AML-193 (cell line): ENCODE measurements at places on chromosomes 2 and 18.

DNA sequence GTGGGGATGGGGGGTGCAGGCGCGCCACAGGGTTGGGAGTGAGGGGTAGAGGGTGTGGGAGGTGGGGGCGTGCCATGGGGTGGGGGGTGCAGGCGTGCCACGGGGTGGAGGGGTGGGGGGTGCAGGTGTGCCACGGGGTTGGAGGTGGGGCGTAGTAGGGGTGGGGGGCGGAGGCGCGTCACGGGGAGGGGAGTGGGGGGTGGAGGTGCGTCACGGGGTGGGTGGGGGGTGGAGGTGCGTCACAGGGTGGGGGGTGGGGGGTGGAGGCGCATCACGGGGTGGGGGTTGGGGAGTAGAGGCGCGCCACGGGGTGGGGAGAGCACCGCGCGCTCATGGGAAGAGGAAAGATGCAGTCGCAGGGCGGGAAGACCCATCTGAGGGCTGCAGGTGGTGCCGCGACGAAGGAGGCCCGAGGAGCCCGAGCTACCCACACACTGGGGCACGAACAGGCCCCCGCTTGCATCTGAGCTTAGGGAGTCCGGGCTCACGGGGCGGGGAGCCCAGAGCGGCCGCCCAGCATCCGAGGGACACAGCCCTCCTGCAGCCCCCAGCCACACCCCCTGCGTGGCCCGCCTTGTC lies 37.5 kb downstream of the SNED1 start:
- DNase-seq = no peak

GRCh38 chr2:180753809-180754761 lies 226.3 kb upstream of the UBE2E3 start:
- DNase-seq = peak; percentile 14

- no peak for DNase-seq
Observed at GRCh38 chr18:23972453-23972852, 42.1 kb upstream of the TTC39C start.

DNA sequence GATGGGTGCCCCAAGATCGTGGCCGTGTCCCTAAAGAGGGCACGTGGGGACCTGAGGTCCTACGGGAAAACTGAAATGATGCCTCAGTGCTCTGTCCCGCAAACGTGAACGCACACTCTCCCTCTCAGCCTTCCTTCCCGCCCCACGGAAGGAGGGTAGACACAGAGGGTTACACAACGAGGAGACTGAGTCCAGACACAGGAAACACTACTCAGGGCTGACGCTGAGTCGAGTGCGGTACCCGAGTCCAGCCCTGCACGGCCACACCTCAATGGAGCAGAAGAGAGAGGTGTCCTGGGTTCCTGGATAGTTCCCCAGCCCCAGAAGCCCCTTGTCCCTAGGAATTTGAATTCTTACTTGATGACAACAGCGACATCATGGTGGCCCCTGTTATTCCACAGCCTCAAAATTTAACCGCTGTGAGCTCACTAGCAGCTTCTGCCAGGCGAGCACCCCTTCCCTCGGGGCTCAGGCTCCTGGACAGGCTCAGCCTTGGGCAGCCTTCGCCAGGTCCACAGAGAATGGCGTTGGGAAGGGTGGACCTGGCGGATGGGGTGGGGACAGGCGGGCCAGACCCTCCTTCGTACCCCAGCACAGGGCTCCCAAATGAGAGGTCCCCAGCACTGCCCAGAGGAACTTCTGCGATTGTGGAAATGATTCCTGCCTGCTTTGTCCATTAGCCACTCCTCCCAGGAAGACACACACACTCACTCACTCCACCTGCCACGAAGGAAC lies 980 bp upstream of the RNPEPL1 start:
- no peak for DNase-seq

DNA sequence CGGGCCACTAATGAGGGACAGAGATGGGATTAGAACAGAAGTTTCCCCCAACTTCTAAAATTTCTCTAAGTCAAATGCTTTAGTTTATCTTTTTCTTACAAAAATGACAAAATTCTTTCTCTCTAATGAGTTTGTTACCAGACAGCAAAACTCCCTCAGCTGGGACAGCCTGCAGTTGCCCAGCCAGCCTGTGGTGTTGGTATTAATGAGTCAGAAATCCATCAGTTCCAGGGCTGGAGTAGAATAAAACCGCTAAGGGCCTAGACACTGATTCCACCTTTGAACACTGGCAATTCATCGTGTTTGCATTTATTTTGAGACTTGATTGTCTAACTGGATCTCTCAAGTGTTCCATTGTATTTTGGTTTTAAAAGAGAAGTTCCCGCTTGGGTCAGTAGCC lies 38.3 kb upstream of the SMAD2 start:
- DNase-seq = no peak

DNA sequence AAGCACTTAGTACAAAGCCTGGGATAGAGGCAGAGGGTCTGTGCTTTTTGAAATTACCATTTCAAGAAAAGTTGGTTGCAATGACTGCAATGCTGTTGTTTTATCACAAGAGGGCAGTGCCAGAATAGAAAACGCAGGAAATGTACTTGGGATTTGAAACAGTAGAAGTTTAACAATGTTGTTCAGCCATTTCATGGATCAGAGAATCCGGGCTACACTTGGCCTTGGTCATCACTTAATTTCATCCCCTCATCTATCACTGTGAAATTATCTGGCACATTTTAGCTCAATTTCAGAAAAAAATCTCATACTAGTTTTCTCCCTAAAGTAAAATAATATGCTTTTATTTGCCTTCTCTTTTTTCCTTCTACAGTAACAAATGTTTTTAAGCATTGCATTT lies 70.8 kb downstream of the RAPGEF4 start:
- peak; percentile 45 for DNase-seq

GRCh38 chr18:29234751-29235150 lies 1057.8 kb upstream of the CDH2 start:
- no peak for DNase-seq

- DNase-seq = no peak
Observed at GRCh38 chr2:32212295-32212694, 46.6 kb downstream of the SLC30A6 start.

- DNase-seq = no peak
Observed at GRCh38 chr18:62282188-62282629, 42.9 kb upstream of the TNFRSF11A start.

- DNase-seq = no peak
Observed at GRCh38 chr2:172415865-172416183, 11.6 kb upstream of the ITGA6 start.

GRCh38 chr18:55988537-55988936 lies 400.5 kb upstream of the TCF4 start:
- DNase-seq = no peak

GRCh38 chr2:11647834-11648600 lies 22.0 kb downstream of the NTSR2 start:
- DNase-seq = no peak

DNA sequence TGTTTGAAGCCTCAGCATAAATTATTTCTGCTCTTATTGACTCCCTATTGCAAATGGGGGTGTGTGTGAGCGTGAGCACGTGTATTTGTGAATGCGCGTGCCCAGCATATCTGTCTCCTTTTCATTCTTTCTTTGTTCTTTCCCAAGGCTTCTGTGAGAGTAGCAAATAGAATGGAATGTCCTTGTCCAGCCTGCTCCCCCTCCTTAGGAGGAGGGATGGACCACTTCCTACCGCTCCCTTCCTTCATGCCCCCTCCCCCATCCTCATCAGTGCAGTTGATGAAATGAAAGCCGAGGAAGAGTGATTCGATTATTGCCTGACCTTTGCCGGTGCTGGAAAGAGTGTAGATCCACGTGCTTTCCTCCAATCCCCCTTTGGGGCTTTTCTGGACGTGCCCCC lies 102.0 kb downstream of the CPO start:
- no peak for DNase-seq

GRCh38 chr18:48669180-48669675 lies 130.4 kb downstream of the CTIF start:
- DNase-seq = no peak

DNA sequence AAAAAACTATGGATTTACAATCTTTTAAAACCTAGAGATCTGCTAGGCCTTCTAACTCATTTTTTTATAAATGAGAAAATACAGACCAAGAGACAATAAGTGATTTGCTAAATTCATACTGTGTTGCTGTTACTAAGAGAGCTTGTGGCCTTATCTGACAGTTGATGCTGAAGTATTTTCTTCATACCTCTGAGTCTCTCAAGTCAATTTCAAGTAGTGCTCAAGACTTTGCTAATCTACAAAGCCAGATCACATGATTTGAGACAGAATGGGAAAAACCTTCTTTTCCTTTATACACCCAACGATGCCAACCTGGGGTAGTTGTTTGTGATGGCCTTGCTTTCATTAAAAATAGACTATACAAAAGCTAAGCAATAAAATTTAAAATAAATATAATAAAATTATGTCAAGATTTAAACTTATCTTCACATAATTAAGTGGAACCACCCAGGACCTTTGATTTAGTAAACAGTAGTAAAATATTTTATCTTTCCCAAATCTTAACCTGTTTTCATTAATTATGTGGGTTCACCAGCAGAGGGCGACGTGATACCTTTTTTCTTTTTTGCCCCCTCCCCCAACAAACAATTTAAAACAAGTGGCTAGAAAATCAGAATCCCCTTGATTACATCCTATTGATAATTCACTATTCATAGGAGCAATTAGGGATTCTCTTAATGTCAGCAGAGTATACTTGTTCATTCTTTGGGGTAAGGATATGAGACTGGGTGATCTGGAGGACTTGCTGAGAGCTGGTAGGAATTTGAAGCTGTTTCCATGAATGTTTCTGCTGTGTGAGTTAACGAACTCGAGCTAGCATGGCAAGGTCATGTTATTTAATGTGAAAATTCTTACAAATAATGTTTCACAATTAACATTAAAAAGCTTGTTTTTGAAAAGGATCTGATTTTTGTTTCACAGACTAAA lies 49.6 kb upstream of the SLC5A7 start:
- DNase-seq = no peak

DNA sequence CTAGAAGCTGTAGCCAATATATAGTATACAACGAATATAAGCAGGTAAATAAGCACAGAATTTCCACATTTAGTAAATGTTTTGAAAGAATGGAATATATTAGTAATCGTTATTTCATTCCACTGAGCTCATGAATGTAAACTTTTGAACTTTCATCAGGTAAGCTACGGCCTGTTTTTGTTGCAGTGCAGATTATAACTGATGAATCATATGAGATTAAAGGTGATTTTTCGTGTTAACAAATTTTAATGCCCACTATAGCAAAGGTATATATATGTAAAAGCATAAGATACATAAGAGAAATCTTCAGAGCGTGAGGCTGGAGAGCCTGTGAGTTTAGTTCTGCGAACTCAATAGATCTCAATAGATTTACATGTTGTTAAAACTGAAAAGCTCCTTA lies 1.1 kb downstream of the SCYGR1 start:
- DNase-seq = no peak

GRCh38 chr2:181309586-181309985 lies 147.6 kb upstream of the ITGA4 start:
- DNase-seq = peak; percentile 37

- DNase-seq = no peak
Observed at GRCh38 chr2:55268288-55268906, 634 bp downstream of the MTIF2 start.

DNA sequence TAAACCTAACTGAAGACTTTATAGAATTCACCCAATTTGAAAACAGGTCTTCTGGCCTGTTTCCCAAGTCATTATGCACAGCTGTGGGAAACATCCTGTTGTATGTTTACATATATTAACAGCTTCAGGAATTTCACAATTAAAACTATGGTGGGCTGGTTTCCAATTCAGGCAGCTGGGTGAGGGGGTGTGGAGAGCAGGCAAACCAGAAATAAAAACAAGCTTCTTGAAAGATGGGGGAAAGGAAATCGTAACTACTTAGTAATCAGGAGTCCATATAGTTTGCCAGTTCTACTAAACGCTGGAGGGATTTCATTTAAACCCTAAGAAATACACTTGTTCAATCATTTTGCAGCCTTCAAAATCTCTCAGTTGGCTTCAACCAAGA lies 22.8 kb downstream of the ATP8B1 start:
- DNase-seq = no peak

DNA sequence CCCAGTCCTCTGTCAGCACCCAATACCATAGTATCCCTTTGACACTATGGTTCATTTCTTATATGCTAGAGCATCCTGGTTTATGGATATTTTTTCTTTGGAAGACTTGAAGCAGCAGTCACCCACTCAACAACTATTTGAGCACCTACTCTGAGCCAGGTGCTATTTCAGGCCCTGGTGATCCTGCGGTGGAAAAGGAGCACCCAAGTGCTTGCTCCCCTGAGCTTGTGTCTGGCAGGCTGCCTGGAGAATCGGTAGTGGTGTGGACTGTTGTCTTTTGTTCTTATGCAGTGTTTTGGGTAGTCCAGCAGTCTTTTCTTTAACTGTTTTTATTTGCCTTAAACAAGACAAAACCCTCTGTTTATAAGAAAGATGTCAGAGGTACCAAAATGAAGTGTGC lies 28.9 kb downstream of the NCK2 start:
- no peak for DNase-seq

DNA sequence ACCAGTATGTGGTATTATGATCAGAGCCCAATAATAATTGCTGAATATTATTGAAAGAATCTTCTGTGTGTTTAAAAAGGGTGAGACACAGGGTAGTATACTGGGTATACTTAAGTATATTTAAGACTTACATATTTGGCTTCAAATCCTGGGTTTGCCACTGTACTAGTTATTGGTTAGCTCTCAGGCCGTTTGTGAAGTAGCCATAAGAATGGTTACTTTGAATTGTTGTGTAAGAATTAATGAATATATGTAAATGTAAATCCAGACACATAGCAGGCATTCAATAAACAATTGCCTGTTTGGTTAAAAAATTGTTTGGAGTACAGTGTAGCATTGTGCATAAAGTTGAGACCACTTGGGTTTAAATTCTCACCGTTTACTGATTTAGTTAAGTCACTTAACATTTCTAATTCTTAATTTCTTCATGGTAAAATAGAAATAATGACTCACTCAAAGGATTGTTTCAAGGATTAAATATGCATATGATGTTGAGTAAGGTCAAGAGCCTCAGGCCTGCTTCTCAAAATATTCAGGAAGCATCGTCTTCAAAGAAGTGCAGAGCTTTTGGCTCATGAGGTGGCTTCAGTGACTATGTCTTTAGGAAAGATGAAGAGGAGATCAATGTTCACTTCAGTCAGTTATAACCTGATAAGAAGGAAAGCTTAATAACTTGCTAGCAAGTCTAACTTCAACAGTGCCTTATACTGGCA lies 207.9 kb upstream of the NT5C1B start:
- no peak for DNase-seq

DNA sequence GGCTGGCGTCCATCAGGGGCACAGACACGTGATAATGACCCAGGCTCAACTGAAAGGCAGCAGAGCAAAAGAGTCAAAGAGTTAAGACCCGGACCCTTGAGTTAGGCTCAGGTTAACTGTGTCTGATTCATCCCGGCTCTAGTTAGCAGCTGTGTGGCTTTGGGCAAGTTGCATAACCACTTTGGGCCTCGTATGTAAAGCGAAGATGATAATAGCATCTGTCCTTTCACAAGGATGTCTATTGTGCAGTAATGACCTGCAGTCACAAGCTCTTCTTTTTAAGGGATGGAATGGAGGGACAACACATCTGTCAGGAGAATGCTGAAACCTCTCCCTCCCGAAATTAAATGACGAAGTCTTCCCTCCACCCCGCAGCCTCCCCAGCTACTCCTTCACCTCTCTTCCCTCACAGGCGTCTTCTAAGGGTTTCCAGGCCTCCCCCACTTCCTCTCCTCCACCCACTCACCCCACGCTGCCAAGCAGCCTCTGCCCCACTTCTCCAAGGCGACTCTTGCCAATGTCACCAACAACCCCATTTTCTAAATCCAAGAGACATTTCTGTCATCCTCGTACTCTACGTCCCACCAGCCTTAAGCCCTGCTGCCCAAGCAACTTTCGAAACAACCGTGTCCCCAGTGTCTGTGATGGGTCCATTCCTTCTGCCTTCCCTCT lies 135.1 kb upstream of the ID2 start:
- DNase-seq = peak; percentile 81
